ENCODE measurements at places on chromosomes 2 and 18.

DNA sequence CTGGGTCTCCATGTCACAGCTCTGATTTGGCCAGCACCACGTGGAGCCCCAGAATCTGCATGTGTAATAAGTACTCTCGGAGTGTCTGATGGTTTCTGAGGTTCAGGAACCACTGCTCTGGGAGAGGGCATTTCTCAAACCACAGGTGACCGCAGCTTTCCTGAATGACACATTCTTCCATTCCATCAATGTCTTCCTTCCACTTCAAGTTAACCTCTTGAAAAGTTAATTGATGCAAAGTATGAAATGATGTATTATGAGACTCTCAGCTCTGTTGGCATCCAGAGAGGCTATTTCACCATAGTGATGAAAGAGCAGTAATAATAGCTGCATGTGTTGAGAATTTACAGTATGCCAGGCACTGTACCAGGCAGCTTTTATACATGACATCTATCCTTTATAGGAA, 61.3 kb upstream of the CRIM1 start:
- no peak for DNase-seq

DNA sequence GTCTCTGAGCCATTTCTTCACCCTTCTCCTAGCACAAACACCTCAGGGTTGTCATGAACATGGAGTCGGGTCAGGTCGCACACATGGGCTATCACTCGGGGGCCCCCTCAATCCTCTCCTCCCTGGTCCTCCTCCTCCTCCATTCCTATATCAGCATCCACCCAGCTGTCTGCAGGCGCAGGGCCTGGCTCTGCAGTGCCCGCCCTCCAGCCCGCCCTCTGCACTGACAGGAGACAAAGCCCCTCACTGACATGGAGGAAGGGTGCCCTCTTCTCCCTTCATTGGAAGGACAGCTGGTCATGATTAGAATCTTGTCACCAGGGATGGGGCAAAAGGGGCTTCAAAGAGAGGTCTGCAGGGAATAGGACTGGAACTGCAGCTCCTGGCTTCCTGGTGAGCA, 21.7 kb downstream of the HS1BP3 start:
- DNase-seq = no peak

DNA sequence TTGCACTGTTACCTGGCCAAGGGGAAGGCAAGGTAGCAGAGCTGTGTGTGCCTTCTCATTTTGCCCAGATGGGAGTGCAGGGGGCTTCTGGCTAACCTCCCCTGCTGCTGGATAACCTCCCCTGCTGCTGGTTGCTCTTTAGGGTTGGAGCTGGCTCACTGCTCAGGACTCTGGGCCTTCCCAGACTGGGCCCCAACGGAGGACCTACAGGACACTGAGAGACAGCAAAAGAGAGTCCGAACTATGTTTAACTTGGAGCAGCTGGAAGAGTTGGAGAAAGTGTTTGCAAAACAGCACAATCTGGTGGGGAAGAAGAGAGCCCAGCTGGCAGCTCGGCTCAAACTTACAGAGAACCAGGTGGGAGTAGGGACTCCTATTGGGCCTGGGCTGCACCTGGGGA, 5.8 kb upstream of the SMYD5 start:
- no peak for DNase-seq

- peak; percentile 21 for DNase-seq
Observed at GRCh38 chr2:19580830-19581229, 222.4 kb upstream of the OSR1 start.

DNA sequence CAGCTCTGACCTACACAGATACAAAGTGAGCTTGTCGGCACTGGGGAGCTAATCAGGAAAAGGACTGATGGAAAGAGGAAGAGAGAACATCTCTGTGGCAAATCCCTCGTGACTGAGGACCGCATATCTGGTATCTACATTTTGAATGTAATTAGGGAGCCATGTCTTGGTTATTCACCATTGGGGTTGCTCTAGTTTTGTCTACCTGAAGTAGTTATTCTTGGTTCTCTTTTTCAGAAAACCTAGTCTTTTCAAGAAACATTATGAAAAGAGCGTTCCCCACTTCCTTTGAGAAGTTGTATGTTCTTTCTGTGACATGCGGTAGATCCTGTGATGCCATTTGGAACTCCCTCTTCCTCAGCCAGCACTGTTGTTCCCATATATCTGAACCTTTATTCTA, 104.4 kb downstream of the DOCK10 start:
- DNase-seq = no peak
